Osteocyte (in vitro differentiated cells): ENCODE measurements at places on chromosomes 12 and 14. TPM values are rescaled to one million over a fixed set of nuclear protein-coding genes. Genes with fewer than 3 reads are reported as not detected.
A peak's percentile ranks its signal among the peaks of the same experiment; 100 is the strongest.

DNA sequence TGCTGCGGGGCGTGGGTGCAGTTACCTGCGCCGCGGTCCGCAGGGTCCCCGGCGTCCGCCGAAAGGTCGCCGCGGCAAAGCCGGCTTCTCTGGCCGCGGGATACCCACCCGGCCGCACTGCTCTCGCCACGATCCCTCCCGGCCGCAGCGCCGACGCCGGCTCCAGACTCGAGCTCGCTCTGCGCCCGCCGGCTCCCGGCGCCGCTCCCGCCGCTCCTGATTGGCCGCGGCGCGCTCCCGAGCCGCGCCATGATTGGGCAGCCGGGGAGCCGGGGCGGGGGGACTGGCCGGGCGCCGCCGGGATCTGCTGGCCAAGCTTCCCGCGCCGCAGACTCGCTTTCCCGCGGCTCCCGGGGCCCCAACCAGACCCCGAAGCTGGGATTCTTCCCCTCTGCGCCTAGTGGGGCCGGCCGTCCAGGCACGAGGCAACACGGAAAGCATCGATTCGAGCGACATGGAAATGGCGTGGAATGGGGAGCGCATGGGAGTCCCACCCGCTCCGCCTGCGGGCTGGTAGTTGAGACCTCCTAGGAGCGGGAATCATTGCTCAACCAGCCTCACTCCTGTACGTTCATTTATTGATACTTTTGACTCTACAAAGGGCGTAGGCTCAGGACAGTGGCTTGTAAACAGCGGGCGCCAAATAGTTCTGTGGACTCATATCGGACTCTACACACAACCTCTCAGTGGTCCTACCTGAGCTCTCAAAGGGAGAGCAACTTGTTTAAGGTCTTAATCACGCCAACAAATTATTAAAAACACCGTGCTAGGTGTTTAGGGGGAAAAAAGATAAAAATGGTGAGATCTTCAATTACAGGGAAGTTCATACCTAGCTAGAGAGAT lies 36.4 kb upstream of the STON2 start:
- H3K36me3 ChIP-seq, result no peaks in the 10 kb centered on the region
- H3K27ac ChIP-seq, result no peak overlapping the region

DNA sequence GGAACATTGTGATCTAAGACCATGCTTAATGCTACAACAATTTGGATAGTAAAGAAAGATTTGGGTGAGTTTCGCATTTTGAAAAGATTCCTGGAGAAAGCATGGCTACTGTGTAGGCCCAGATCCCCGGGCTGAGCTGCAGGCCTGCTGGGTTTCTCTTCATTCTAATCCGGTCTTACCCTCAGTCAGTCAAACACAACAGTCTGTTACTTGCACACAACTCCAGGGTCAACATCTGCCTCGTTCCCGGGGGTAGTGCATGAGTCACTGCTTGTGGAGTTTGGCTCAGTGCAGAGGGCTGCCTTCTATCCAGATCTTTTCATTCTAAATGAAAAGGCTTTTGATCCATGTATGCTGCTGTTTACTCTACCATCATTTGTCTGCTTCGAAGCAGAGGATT lies 60.4 kb upstream of the SEL1L start:
- H3K36me3 ChIP-seq, result no peaks in the 10 kb centered on the region
- H3K27me3 ChIP-seq, result no peaks in the 10 kb centered on the region
- no peak overlapping the region for H3K27ac ChIP-seq
- no peak overlapping the region for H3K4me3 ChIP-seq
- no peak for DNase-seq
- no peaks in the 10 kb centered on the region for H3K4me1 ChIP-seq

Gene SRGAP1
- 11.0 and 11.7 TPM in 2 replicates for total RNA-seq

- DNase-seq, result no peak
- peaks cover 64% of the 10 kb centered on the region for H3K27me3 ChIP-seq
- peaks cover 42% of the 10 kb centered on the region for H3K4me1 ChIP-seq
- H3K4me3 ChIP-seq, result peak overlapping the region; percentile 67
These were observed 10.2 kb downstream of the OR6S1 start for GRCh38 chr14:20631023-20631879.

DNA sequence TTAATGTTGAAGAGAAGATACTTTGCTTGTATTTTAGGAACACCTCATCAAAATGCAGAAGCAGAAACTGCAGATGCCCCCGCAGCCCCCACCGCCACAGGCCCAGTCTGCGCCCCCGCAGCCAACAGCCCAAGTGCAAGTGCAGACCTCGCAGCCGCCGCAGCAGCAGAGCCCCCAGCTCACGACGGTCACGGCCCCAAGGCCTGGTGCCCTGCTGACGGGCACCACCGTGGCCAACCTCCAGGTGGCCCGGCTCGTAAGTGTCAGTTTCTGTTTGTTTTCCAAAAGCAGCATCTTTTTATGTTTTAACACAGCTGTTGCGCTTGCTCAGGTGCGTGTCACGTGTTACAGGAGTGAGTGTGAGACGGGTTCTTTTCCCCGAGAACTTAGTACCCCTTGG lies 79.5 kb downstream of the DDX51 start:
- H3K36me3 ChIP-seq, result peaks cover 39% of the 10 kb centered on the region
- no peak overlapping the region for H3K27ac ChIP-seq
- H3K27me3 ChIP-seq, result no peaks in the 10 kb centered on the region
- no peak for DNase-seq
- no peak overlapping the region for H3K4me3 ChIP-seq
- H3K4me1 ChIP-seq, result no peaks in the 10 kb centered on the region

DNA sequence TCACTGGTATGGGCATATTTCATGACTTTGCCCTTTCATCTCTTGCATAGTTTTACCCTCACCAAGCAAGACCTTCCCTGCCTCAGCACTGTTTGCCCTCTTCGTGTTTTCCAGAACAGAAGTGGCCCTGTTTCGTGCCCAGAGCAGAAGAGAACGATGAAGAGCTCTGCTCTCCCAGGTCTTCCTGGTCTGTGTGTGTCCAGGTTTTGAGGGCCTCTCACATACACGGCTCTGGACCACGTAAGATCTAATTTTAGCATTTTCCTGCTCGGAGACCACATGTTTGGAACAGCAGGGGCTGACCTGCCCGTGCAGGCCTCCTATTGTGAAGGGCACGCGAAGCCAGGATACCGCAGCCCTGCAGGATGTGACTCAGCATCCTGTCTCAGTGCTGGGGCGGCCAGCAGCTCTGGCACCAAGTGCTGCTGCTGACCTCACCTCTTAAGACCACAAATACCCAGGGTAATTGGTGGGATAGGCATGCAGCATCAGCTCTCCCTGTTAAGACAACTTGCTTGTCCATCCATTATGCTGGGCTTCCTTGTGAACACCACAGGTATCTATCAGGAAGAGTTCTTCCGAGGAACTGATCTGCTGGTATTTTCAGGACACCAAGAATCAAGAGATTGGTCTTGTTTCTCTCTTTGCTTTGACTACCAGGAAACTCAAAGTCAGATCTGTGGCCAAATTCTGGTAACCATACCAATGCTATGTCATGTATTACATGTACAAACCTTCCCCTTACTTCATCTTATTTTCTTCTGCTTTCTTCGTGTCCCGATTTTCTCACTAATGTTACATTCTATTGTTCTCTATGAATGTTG lies 19.0 kb downstream of the SSH1 start:
- peaks cover 22% of the 10 kb centered on the region for H3K36me3 ChIP-seq
- H3K27me3 ChIP-seq, result no peaks in the 10 kb centered on the region
- peak overlapping the region; percentile 100 for H3K27ac ChIP-seq
- peak overlapping the region; percentile 55 for H3K4me3 ChIP-seq

- H3K4me1 ChIP-seq, result no peaks in the 10 kb centered on the region
- H3K27ac ChIP-seq, result no peak overlapping the region
- DNase-seq, result no peak
- H3K4me3 ChIP-seq, result no peak overlapping the region
- H3K27me3 ChIP-seq, result peaks cover 33% of the 10 kb centered on the region
These were observed 16.7 kb upstream of the TTC9 start for GRCh38 chr14:70624972-70625371.

- H3K4me3 ChIP-seq, result no peak overlapping the region
- DNase-seq, result no peak
- H3K27me3 ChIP-seq, result no peaks in the 10 kb centered on the region
- H3K36me3 ChIP-seq, result no peaks in the 10 kb centered on the region
- H3K4me1 ChIP-seq, result peaks cover 10% of the 10 kb centered on the region
These were observed 63.4 kb upstream of the FUT8 start for GRCh38 chr14:65349100-65349499.

Gene GUCY2C
- not detected in 2 replicates for total RNA-seq

DNA sequence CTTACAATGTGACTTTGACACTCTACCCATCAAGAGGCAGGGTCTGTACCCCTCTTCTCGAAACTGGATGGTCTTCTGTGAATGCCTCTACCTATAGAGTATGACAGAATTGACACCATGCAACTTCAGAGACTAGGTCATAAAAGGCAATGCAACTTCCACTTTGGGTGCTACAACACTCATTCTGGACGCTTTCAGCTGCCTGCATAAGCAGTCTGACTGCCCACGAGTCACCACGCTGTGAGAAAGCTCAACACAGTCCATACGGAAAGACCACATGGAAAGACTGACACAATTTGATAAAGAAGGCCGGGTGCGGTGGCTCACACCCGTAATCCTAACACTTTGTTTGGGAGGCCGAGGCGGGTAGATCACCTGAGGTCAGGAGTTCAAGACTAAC lies 14.9 kb downstream of the SLC7A7 start:
- peaks cover 48% of the 10 kb centered on the region for H3K27me3 ChIP-seq
- DNase-seq, result no peak
- H3K4me3 ChIP-seq, result no peak overlapping the region
- no peak overlapping the region for H3K27ac ChIP-seq
- no peaks in the 10 kb centered on the region for H3K4me1 ChIP-seq
- H3K36me3 ChIP-seq, result no peaks in the 10 kb centered on the region

- H3K4me1 ChIP-seq, result peaks cover 71% of the 10 kb centered on the region
- no peak overlapping the region for H3K4me3 ChIP-seq
- H3K27me3 ChIP-seq, result no peaks in the 10 kb centered on the region
- H3K27ac ChIP-seq, result peak overlapping the region; percentile 92
- no peaks in the 10 kb centered on the region for H3K36me3 ChIP-seq
These were observed 170.1 kb downstream of the STXBP6 start for GRCh38 chr14:24879661-24880386.

Gene STYK1
- total RNA-seq, result 0.48 TPM in 1 of 2 replicates, not detected in the other

GRCh38 chr12:52242442-52243258 lies 9.6 kb downstream of the KRT7 start:
- no peaks in the 10 kb centered on the region for H3K27me3 ChIP-seq
- no peak overlapping the region for H3K4me3 ChIP-seq
- H3K27ac ChIP-seq, result no peak overlapping the region
- H3K4me1 ChIP-seq, result peaks cover 68% of the 10 kb centered on the region

Gene AGAP2
- total RNA-seq, result 2.4 and 2.6 TPM in 2 replicates

GRCh38 chr14:21734457-21735074 lies 60.9 kb upstream of the OR4E1 start:
- H3K27me3 ChIP-seq, result peaks cover 24% of the 10 kb centered on the region
- H3K4me1 ChIP-seq, result no peaks in the 10 kb centered on the region
- no peaks in the 10 kb centered on the region for H3K36me3 ChIP-seq
- H3K4me3 ChIP-seq, result no peak overlapping the region
- DNase-seq, result no peak
- H3K27ac ChIP-seq, result no peak overlapping the region

- no peaks in the 10 kb centered on the region for H3K27me3 ChIP-seq
- H3K4me1 ChIP-seq, result no peaks in the 10 kb centered on the region
- no peak overlapping the region for H3K4me3 ChIP-seq
- no peak overlapping the region for H3K27ac ChIP-seq
These were observed 179.1 kb downstream of the KIF26A start for GRCh38 chr14:104317492-104317805.

DNA sequence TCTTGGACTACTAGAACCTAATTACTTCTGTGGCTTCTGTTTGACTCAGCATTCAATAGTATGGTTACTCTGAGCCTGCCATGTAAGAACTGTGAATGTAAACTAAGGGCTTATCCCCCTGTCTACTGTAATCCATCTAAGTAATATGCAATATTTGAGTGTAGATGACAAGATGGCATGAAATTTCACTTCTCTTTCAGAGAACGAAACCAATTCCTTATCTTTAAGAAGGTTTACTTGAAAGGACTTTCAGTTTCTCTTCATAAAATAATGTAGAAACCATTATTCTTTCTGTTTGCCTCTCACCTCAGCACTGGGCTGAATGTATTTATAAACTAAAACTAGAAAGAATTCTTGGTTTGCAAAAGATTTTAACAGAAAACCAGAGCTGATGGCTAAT lies 60.4 kb upstream of the ARID2 start:
- peaks cover 3% of the 10 kb centered on the region for H3K4me1 ChIP-seq
- DNase-seq, result no peak
- peaks cover 31% of the 10 kb centered on the region for H3K27me3 ChIP-seq
- no peak overlapping the region for H3K4me3 ChIP-seq

DNA sequence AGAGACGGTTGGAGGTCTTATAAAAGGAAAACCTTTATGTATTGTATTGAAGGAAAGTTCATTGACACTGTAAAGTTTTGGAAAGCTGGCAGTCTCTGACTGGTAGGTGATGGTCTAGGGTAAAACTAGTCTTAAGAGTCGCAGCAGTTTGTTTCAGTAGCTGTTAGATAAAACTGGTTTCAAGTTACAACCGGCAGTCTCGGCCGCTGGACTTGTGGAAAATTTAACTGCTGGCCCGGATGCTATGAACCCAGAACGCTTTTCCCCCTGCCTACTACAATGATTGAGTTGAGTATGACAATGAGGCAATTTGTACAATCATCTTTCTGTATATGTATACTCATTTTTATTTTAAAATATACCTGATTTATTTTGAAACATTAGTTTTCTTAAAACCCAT lies 1426.9 kb downstream of the AACS start:
- H3K36me3 ChIP-seq, result no peaks in the 10 kb centered on the region
- no peak overlapping the region for H3K4me3 ChIP-seq
- H3K27me3 ChIP-seq, result no peaks in the 10 kb centered on the region
- no peak for DNase-seq
- no peak overlapping the region for H3K27ac ChIP-seq

DNA sequence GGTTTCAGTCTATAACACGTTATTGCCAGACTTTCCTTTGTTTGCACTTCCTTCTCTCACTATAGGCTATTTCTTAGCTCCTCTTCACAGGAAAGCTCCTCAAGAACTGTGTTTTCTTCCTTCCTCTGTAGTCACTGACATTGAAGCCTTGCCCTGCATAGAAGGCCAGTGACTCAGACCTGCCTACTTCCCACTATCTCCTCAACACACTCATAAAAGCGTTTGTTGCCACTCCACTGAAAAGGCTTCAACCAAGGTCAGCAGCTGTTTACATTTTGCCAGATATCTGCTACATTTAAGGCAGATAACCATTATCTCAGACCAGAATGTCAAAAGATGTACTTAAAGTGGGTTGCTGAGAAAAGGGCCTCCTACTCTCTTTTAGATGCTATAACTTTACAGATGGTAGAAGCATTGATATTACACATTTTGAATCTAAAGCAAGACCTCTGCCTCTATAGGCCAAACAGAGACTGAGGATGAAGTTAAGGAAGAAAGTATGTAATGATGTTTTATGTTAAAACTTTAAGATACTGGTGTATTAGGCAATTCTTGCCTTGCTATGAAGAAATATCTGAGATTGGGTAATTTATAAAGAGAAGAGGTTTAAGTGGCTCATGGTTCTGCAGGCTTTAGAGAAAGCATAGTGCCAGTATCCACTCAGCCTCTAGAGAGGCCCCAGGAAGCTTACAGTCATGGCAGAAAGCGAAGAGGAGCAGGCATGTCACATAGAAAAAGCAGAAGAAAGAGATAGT lies 233.3 kb upstream of the FLRT2 start:
- H3K4me3 ChIP-seq, result no peak overlapping the region
- H3K36me3 ChIP-seq, result no peaks in the 10 kb centered on the region
- H3K4me1 ChIP-seq, result peaks cover 3% of the 10 kb centered on the region
- no peaks in the 10 kb centered on the region for H3K27me3 ChIP-seq

- no peaks in the 10 kb centered on the region for H3K36me3 ChIP-seq
- no peaks in the 10 kb centered on the region for H3K27me3 ChIP-seq
- no peak overlapping the region for H3K4me3 ChIP-seq
- no peak overlapping the region for H3K27ac ChIP-seq
- DNase-seq, result no peak
- no peaks in the 10 kb centered on the region for H3K4me1 ChIP-seq
These were observed 595.0 kb downstream of the RPS29 start for GRCh38 chr14:48991141-48991540.
